CD4-positive, alpha-beta T cell treated with Interleukin-2 at 100 ng/mL for 4 hours (primary cell): ENCODE measurements at places on chromosomes 11 and 22.
A peak's percentile ranks its signal among the peaks of the same experiment; 100 is the strongest.

- no peak for DNase-seq
Measured at GRCh38 chr11:23023319-23023718, 163.0 kb upstream of the CCDC179 start.

GRCh38 chr11:32153747-32154146 lies 62.9 kb downstream of the RCN1 start:
- no peak for DNase-seq

DNA sequence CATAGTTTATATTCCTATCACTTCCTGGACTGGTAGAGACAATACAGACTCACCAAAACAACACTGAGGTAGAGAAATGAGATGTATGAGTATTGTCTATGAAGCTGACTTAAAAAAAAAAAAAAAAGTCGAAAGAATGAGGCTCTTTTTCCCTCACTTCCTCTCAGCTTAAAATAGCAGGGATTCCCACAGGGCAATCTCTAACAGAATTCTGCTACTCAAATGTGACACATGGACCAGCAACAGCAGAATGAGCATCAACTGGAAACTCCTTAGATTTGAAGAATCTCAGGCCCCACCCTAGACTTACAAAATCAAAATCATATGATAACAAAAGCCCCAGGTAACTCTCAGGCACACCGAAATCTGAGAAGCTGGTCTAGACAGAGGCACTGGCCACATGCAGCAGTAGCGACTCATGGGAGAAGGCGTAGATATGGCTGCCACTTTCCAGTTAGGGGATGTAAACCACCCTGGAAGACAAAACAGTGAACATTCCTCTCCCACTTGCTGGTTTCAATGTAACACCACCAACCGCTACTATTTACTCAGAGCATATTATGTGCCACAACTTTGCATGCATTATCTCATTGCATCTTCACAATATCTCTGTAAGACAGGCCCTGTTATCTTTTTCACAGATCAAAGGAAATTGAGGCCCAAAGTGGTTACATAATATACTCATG lies 128.0 kb downstream of the RBFOX2 start:
- DNase-seq, result peak; percentile 22

- DNase-seq, result no peak
Measured at GRCh38 chr11:101707477-101707876, 123.7 kb upstream of the TRPC6 start.

DNA sequence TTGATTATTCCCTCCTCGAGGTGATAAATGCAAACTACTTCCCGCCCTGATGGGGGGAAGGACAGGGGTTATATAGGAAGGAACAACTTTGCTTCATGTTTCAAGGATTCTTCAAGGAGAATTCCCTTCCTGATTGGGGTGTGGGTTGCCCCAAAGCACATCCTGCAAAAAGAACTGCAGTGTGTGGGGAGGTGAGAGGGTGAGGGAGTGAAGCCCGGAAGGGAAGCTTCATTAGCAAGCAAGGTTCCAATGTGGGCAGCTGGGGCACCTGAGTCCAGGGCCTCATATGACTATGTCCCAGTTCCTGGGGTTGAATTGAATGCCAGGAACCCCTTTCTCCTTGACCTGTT lies 326.0 kb downstream of the MN1 start:
- no peak for DNase-seq

- DNase-seq, result no peak
Measured at GRCh38 chr22:31083377-31083768, 2.3 kb downstream of the SMTN start.

DNA sequence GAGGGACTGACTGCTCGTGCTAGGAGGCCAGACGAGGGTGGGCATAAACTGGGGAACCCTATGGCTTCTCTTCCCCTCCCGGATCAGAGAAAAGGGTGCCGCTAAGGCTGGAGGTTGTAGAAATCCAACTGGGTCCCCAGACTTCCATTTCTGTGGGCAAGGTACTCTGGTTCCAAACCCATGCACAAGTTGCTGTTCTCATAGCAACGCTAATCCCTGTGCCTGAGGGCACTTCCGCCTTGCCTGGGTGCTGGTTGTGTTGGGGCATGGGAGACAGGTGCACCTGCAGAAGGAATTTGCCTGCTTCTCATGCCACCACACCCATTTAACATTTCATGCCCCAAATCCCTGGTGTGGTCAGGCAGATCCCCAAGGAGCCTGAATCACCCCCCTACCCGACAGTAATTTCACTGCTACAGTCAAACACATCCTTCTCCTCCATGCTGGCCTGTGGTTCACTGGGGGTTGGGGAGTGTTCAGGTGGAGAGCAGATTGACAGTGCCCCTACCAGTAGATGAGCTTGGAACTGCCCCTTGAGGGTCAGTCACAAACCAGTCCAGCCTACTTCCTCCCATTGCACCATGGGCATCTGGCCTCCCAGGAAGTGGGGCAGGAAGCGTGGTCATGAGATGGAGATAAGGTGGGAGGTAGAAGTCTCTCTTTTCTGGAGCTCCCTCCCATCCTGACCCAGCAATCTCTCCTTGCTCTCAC lies 1.2 kb downstream of the C2CD2L start:
- DNase-seq, result peak; percentile 26

DNA sequence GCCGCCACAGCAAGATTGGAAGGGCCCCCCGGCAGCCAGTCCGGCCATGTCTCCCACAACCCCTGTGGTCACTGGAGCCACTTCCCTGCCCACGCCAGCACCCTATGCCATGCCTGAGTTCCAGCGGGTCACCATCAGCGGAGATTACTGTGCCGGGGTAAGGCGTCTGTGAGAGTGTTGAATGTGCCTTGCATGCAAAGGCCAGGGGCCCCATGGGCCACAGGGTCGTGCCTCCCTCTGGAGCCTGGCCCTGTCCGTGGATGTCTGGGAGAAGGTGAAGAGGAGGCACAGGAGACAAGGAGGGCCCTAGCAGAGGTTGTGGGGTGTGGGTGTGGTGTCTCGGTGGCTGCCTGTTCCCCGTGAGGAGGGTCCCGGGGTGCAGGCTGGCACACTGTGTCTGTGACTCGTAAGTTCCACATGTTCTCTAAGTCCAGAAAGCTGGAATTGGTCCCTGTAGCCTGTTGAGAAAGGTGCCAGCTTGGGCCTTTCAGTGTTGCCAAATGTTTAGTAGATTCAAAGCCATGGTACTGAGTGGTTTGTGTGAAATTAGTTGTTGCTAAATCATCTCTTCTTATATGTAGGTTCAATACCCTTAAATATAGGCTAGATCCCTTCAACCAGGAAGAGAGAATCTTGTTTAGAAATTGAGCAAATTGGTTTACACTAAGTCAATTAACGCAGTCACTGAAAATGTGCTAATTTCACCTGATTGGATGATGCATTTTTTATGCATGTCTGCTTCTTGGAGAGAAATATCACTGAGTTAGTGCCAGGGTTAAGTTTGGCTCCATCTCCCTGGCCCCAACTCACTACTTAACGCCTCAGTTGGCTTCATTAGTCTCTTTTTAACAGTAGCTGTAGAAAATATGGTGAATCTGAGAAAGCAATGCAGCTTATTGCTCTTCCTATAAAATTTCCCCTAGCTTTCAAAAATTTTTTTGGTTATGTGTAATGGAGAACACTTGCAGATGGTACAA lies 23.8 kb downstream of the AMPD3 start:
- DNase-seq, result no peak

- DNase-seq, result no peak
Measured at GRCh38 chr11:116302756-116303155, 470.0 kb downstream of the BUD13 start.

GRCh38 chr11:14444441-14445189 lies 55.0 kb downstream of the COPB1 start:
- DNase-seq, result no peak

DNA sequence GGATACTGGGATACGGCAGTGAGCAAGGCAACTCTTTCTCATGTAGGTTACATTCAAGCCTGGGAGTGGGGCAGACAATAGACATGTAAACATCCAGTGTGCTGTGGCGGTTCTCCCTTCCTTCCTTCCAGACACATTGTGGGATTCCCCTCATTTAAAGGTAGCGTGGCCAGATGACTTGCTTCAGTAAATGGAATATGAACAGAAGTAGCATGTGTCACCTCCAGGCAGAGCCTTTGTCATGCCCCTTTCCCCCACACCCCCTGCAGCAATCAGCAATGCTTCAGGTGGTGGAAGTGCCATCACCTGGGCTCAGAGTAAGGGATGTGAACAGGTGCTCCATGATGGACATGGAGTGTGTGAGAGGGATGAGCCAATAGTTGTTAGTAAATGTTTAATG lies 34.8 kb upstream of the TTC12 start:
- no peak for DNase-seq

DNA sequence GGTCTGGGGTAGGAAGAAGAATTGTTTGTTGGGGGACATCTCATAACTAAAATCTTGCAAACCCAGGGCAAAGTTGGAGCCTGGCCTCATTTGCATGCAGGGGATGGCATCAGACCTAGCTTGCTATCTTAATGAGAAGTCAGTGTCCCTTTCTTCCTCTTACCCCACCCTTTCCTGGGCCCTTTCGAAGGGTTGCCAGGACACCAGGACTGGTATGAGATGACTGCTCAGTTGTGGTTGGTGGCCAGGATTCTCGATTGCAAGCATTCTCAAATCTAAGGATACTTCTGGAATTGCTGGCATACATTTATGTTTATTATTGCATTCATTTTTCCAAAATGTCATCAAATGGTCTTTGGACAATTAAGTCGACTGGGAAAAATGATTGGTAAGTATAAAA lies 131.0 kb downstream of the SLC1A2 start:
- DNase-seq, result no peak
